ENCODE measurements at places on chromosomes 11 and 22.

GRCh38 chr11:10314199-10315072 is 9.6 kb downstream of the ADM start:
- DNase-seq: no peak

GRCh38 chr11:26319906-26320305 is 12.0 kb upstream of the ANO3 start:
- no peak for DNase-seq

DNA sequence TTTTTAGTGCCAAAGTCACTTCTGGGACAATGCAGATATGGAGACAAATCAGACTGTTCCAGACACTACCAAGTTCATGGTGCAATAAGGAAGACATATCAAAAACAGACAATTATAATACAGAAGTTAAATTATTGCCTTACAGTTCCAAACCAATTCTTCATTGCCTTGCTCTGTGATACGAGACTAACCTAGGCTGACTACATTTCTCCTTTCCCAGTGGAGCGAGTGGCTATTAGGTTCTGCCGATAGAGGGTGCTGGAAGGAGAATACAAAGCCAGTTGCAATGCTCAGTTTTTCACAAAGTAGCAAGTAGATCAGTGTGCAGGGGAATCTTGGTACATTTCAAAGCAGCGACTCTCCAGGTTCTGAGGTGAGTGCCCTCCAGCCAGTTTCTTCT is 67.8 kb downstream of the FAM168A start:
- no peak for DNase-seq

DNA sequence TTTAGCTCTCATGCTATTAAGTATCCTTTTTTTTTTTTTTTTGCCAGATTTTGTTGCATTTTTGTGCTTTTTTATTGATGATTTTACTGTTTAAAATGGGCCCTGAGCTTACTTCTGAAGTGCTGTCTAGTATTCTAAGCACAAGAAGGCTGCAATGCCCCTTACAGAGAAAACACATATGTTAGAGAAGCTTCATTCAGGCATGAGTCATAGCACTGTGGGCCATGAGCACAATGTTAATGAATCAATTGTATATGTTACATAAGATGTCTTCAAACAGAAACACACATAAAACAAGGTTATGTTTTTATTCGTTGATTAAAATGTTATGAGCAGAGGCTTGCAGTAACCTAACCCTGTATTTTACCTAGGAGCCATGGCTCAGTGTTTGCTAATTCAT is 117.8 kb upstream of the C11orf87 start:
- DNase-seq: no peak

DNA sequence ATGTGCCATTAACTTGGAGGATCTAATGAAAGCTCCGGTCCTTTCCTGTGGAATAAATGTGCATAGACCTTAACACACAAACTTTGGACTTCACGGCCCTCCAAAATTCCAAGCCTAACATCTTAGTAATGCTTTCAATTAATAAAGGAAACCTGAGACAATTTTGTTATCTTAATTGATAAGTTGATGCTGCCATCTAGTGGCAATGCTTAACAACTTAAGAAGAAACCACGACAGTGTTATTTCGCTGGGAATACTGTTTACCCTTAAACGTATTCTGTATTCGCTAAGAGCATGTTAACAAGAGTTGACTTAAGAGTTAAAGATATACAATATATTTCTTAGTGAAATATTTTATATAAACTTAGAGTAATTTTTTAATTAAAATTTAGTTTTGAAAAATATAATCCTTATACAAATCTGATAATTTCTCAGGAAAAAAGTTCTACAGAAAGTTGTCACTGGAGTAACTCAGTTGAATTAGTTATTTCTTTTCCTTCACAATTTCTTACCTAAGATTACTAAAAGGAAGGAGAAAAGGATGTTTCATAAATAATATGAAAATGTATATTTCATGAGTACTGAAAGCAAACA is 35.0 kb upstream of the OR9G4 start:
- peak; percentile 11 for DNase-seq

DNA sequence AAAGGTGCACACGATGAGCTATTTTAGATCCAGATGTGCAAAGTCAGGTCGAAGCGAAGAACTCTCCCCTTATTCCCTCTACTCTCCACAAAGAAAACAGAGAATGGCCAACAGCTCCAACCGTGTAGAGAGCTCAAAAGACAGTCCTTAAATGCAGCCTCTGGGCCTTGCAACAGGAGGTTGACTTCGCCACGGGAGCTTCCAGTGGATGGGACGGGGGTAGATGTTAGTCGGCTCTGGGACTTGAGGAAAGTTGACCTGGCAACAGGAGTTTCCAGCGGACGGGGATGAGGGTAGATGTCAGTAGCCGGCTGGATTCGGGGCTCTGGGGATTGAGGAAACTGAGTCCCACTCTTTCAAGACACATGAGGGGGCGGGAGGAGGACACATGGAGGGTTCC is 450.4 kb downstream of the BRD1 start:
- no peak for DNase-seq

DNA sequence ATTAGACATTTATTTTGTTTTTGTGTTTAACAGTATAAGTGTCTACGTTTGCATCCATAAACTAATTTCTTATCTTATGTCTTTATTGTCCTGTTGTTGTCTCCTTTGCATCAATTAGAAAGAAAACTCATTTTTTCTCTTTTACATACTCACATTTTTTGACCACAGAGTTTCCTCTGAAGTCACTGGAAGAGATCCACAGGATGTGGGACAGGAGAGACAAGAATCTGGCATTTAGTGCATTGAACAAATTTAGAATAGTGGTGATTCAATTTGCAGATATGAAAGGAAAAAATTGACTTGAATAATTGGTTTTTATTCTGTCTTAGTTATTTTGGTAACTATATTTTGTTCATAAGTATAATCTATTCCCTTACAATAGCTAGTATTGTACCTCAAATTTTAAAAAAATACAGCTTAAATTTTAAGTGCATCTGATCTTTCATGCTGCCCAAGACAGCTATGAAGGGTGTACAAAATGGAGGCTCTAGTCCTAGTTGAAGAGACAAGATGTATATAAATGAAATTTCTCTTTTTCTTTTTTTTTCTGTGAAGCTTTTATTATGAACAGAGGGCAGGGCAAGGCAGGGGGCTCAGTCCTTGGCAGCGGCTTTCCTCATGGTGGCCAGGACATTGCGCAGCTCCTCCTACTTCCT is 24.4 kb downstream of the HORMAD2 start:
- DNase-seq: no peak

DNA sequence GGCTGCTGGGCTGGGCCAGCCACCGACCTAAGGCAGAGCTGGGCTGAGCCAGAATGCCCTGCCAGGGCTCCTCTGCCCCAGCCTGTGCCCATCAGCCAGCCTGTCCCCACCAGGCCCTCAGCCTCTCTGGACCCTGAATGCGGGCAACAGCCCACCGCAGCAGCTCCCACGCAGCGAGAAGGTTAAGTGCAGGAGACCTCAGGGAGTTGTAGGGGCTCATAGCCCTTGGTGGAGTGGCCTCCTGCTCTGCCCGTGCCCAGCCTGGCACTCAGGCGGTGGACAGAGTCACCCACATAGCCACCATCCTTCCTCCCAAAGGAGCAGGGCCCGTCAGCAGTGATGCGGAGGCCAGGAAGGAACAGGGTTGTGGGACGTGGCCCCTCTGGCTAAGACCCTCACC is 19.1 kb downstream of the WNT7B start:
- no peak for DNase-seq

- no peak for DNase-seq
Measured at GRCh38 chr22:35225010-35225409, 32.3 kb upstream of the HMGXB4 start.

GRCh38 chr11:2945031-2945756 is 16.0 kb upstream of the PHLDA2 start:
- DNase-seq: no peak

GRCh38 chr11:34234086-34234740 is 123.6 kb downstream of the ABTB2 start:
- no peak for DNase-seq

DNA sequence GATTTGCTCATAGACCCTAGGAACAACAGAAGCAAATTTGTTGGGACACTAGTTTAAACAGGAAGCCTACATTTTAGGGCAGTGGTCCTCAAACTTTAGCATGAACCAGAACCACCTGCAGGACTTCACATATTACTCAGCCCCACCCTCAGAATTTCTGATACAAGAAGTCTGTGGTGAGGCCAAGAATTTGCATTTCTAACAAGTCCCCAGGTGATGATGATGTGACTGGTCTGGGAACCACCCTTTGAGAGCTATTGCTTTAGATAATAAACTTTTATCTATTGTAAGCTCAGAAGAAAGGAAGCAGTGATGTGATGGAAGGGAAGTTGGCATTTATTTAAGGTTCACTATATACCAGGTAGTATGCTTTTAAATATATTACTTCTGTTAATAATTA is 194.0 kb downstream of the FAM181B start:
- DNase-seq: no peak

GRCh38 chr11:133950874-133951326 is 5.9 kb downstream of the IGSF9B start:
- no peak for DNase-seq

GRCh38 chr11:126981635-126982034 is 18.9 kb downstream of the KIRREL3 start:
- no peak for DNase-seq

- no peak for DNase-seq
Measured at GRCh38 chr22:19068784-19069271, 53.4 kb downstream of the DGCR2 start.

GRCh38 chr11:117563556-117563955 is 233.5 kb downstream of the DSCAML1 start:
- no peak for DNase-seq

DNA sequence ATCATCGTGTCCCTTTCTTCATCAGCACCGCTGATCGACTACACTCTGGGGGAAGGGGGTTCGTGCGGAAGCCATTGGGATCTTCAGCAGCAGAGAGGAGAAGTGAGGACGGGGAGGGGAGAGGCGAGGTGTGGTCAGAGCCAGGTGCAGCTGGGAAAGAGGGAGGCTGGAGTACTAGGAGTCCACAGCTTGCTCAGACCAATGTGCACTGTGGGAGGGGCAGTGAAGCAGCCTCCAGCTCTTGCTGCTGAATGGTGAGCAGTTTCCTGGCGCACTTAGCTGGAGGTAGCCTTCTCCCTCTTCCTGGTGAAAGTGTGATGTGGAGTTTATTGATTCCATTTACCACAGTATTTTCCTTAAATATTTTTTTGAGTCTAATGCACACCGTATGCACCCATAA is 99.0 kb upstream of the NECTIN1 start:
- DNase-seq: no peak

DNA sequence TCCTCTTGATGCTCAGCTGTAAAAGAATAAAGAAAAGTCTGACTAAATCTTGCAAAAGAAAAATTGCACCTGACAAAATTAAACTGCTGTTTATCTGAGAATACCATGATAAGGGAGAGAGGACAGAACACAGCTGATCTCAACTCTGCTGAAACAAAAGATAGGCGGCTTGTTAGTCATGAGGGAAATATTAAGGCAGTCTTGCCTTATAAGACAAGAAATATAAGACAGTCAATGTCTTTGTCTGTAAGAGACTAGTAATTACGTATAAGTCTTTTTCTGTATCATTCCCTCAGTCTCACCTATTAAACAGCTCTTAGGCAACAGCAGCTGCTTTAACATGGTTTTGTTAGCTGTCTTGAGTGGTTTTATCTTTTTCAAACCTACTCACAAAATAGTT is 296.6 kb downstream of the LUZP2 start:
- no peak for DNase-seq

DNA sequence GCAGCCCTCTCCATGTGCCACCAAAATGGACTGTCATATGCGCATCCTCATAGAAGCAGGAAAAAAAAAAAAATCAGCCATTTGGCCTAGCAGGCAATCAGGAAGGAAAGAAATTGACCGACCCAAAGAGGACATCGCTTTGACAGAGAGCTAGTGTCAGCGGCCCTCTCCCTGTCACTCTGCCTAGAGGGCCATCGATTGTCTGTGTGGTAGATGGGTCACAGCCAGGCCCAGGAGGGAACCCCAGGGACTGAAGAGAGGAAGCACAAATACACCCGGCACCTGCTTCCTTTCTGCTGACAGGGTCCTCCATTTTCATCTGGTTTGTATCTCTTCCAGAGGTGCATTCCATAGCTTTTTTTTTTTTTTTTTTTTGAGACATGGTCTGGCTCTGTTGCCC is 21.8 kb downstream of the VPS37C start:
- no peak for DNase-seq

GRCh38 chr22:32542677-32543357 is 68.2 kb downstream of the FBXO7 start:
- no peak for DNase-seq

GRCh38 chr22:46028106-46028991 is 51.4 kb upstream of the WNT7B start:
- DNase-seq: no peak

DNA sequence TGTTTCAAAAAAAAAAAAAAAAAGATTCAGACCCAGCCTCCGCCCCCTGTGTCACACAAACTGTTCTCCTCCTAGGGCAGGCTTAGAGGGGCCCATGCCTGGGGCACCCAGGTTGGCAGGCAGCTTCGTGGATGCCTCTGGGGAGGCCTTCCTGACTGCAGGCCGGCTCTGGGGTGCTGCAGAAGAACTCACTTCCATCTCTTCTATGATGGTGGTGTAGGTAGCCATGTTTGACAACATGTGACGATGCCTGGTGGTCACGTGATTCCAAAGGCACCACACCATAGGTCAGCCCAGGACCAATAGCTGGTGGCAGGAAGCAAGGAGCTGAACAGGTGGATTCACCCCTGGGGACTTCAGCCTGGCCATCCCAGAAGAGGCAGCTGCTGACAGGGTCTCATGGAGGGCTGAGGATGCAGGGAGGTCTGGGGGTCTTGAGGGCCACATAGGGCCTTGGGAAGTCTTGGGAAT is 24.1 kb upstream of the CELSR1 start:
- no peak for DNase-seq

DNA sequence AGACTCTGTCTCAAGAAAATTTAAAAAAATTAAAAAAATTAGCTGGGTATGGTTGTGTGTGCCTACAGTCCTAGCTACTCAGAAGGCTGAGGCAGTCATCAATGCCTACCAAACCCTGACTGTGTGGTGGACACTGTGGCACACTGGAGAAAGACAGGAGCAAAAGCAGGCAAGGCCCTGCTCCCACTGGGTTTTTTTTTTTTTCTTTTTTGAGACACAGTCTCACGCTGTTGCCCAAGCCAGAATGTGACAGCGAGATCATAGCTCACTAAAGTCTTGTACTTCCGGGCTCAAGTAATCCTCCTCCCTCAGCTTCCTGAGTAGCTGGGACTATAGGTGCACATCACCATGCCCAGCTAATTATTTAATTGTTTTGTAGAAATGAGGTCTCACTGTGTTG is 4.6 kb downstream of the NEFH start:
- no peak for DNase-seq

- DNase-seq: peak; percentile 62
Measured at GRCh38 chr11:117809236-117810055, 12.4 kb upstream of the DSCAML1 start.

DNA sequence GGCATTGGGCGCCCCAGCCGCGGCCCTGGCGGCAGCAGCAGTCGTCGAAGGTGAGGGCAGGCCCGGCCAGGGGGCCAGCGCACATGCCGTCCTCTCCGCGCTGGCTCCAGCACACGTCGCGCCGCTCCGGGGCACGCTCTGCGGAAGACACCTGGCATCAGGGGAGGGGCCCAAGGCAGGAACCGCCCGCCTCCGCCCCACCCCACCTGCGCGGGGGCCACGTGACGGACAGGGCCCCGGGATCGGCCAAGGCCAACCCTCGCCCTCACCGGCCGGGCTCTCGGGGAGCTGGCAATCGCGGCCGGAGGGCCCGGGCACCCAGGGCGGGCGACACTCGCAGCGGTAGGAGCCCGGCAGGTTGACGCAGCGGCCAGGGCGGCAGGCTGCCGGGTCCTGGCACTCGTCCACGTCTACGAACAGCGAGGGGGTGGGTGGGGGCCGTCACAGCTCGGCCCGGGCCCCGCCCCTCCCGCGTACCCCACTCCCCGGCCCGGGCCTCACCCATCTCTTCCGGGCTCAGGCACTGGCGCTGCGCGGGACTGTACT is 14.9 kb downstream of the SCYL1 start:
- DNase-seq: no peak

GRCh38 chr11:24357620-24358410 is 139.0 kb upstream of the LUZP2 start:
- no peak for DNase-seq

Measured in NCI-H446 treated with DMSO at 0.1 percent for 48 hours (cell line).